CD4-positive, alpha-beta T cell (primary cell): ENCODE measurements at places on chromosomes 12 and 14.

GRCh38 chr12:127667131-127667685, 599.8 kb upstream of the TMEM132C start:
- DNase-seq = no peak

DNA sequence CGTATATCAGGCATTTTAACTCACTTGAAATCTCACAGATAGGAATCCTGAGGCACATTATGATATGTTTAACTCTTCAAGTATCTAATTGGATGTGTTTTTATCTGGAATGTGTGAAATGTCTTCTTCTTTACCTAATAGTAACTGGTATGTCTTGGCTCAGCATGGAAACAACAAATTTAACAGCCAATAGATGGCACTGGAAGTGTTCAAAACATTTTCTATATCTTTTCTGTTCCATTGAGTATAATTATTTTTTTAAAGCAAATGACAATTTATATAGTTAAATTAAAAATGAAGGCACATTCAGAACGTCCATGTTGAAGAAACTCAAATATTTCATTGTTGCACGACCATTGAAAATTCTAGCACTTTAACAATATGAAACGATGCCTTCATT, 164.6 kb upstream of the SLC16A7 start:
- no peak for DNase-seq

DNA sequence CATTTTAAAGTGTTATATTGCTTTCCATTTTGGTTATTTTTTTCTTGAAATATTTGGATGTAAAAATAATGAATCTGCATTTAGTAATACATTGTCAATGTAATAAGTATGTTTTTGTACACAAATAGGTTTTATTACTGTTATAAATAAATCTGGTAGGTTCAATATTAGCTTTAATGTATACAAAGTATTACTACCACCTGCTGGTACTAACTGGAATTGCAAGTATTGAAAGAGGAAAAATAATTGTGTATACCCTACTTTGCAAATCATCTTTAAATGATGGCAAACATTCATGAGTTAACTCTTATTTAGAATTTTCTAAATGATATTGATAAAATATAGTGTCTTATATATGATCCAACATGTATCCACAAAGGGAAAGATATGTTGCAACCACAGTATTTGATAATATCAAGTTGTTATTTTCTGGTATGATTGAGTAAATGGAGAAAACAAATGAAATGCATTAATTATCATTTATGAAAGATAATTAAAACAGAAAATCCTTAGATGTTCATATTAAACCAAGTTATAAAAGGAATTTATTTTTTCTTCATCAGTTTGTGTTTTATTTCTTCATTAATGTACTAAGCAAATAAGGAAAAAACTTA, 3.2 kb downstream of the OR4K2 start:
- DNase-seq = no peak

GRCh38 chr12:28079539-28079938, 107.0 kb upstream of the PTHLH start:
- DNase-seq = no peak

GRCh38 chr14:95891742-95892141, 15.1 kb downstream of the TUNAR start:
- no peak for DNase-seq

DNA sequence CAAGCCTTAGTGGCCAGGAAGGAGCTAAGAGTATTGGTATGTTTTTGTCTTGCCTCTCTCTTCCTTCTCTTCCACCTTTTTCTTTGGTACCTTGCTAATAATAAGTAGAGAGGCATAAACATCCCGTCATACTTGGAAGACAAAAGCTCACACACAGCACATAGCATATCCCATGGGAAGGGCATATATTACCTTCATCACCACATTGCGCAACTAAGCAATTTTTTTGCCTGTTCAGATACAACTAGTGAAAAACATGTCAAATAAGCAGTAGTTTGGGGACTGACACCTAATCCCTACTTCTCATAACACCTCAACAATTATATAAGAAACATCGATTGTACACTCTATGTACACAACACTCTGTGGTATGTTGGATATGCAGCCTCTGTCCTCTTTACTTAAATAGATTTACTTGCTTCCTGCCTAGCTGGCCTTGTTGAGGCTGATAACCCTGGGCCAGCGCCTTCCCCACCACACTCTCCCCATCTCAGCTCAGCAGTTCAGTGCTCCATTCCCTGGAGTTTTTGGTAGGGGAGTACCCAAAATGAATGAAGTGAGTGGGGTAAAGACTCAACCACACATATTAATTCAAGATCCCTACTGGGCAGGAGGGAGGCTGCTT, 35.4 kb downstream of the MBIP start:
- no peak for DNase-seq

DNA sequence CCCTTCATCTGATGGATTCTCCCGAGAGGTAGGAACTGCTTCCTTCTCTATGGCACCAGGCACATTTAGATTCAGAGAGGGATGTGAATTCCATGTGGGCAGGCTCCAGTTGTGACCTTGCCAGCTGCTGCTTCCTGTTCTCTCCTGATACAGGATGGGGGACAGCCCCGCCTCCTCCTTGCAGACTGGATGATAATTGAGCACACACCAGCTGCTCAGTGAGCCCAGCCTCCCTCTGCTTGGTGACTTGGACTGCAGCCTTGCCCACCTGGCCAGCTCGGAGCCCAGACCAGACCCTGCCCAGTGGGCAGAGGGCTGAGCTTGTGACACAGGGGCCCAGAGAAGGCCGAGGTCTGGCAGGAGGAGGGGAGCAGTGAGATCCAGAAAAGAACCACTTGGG, 90.2 kb downstream of the CALM1 start:
- DNase-seq = no peak

DNA sequence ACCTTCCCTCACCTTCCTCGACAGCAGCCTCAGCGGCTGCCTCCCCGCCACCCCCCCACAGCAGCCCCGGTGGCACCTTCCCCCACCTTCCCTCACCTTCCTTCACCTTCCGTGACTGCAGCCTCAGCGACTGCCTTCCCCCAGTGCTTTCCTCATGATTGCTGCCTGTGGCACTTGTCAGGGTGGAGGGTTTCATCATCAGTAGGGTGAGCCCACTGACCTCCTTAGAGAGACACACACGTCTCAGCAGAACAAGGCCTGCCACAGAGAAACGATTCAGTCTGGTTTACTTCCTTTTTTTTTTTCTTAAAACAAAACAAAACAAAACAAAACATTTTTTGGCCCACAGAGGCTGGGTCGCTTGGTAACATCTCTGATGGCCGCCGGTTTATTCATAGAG, 75.0 kb downstream of the EP400 start:
- DNase-seq = no peak

GRCh38 chr12:103947871-103948555, 17.7 kb upstream of the TDG start:
- DNase-seq = no peak

DNA sequence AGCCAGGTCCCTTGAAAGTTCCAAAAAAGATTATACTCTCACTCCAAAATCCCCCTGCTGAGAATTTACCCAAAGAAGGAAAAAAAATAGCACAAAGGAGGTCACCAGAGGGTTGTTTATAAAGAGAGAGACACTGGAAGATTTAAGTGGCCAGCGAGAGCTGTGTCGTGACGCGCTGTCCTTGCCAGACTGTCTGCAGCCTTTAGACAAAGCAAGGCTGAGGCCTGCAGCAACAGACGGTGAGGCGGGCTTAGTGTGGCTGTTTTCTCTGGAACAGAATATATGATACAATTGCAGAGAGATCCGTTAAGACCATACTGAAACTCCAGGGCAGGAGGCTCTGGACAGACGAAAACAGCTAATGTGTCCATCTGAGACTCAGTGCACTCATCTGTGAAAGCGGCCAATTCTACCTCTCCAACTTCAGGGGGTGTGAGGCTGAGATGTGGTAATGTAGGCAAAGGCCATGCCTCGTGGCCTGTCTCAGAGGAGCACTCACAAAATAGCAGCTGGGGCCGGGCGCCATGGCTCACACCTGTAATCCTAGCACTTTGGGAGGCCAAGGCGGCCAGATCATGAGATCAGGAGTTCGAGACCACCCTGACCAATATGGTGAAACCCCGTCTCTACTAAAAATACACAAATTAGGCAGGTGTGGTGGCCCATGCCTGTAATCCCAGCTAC, 36.2 kb downstream of the ANAPC7 start:
- no peak for DNase-seq

- DNase-seq = no peak
Observed at GRCh38 chr14:96203635-96204034, 1.0 kb upstream of the BDKRB2 start.

- no peak for DNase-seq
Observed at GRCh38 chr14:97416550-97416949, 619.4 kb downstream of the VRK1 start.

GRCh38 chr12:79707830-79708229, 17.1 kb upstream of the PAWR start:
- DNase-seq = no peak

GRCh38 chr14:50739186-50739585, 71.1 kb upstream of the SAV1 start:
- no peak for DNase-seq

GRCh38 chr12:114704096-114704495, 20.1 kb upstream of the TBX3 start:
- no peak for DNase-seq

- DNase-seq = no peak
Observed at GRCh38 chr14:94021001-94021400, 5.1 kb upstream of the OTUB2 start.
